RPMI8226 (cell line): ENCODE measurements at places on chromosomes 6 and 20.

DNA sequence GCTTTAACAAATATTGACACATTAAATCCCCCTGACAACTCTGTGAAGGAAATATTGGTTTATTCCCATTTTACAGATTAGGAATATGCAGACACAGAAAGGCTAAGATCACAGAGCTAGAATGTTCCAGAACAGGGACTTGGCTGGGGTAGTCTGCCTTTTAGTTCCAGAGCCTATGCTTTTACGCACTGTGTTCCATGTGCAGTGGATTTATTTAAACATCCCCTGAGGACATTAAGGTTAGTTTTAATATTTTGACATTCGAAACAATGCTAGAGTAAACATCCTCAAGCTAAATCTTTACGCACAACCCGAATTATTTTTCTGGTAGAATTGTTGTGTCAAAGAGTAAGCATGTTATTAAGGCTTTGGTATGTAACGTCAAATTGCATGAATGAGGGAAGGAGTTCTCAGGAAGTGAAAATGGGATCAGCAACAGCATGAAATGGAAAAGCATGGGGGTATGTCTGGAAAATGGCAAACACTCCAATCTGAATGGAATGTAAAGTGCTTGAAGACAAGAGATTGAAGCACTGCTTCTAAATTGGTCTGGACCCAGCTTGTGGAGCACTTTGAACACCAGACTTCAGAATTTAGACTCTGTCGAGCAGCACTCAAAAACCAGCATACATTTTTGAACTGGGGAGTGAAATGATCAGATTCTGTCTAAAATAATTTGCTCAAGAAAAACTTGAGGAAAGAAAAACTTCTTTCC is 429.9 kb downstream of the CD83 start:
- DNase-seq = no peak

DNA sequence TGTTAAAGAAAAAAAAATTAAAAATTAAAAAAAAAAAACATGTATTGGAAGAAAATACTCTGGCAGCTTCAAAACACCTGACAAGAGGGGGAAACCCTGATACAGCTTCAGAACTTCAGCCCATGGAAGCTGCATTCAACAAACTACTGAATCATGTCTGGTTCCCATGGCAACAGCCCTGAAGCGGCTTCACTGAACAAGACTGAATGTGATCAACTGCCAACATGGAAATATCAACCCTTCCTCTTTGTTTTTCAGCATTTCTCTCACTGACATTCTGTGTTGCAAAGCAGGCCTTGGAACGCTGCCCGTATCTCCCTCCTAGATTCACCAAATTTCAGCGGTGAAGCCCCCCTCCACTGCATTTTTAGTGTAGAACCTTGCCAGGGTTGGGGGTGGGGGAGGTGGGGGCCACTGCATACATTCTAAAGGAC is 91.3 kb upstream of the SHLD1 start:
- no peak for DNase-seq

GRCh38 chr6:10511477-10511876 is 9.7 kb upstream of the GCNT2 start:
- no peak for DNase-seq

DNA sequence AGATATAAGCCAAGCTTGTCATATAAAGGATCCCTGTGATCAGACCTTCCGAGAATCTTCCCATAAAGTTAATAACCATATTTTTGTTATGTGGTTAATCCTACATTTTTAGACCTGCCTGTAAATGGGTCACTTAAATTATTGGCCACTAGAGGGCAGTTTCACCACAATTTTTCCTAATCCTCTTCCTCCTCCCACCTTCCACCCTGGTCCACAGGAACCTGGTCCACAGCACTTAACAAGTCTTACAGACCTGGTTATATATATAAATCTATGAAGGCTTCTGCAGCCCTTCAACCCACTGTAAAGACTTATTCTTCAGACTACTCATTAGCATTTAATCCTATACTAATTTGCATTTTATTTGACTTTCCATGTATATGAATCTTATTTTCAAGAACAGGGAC is 28.3 kb downstream of the MRS2 start:
- peak; percentile 51 for DNase-seq

DNA sequence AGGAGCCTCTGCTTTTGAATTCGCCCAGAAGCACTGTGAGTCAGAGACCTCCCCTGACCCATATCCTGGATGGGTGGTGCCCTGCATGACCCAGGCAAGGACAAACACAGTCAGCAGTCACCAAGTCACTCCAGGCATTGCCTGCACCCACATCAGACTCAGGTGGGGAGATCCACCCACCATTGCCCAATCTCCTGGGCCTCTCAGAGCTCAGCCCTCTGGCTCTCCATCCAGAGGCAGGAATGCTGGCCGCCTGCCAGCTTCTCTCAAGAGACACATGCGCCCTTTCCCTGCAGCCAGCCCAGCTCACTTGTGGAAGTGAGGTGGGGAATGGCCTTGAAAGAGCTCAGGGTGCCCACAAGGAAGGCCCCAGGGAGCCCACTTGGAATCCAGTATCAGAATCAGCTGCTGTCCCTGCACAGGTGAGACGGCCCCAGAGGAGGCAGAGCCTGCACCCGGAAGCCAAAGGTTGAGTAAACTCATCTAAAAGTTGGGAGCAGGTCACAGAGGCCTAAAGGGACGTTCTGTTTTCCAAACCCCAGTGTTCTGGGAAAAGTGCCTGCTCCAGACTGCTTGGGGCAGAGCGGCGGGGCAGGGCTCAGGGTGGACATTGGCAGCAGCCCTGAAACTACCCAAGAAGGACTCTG is 129.8 kb downstream of the PREX1 start:
- no peak for DNase-seq

DNA sequence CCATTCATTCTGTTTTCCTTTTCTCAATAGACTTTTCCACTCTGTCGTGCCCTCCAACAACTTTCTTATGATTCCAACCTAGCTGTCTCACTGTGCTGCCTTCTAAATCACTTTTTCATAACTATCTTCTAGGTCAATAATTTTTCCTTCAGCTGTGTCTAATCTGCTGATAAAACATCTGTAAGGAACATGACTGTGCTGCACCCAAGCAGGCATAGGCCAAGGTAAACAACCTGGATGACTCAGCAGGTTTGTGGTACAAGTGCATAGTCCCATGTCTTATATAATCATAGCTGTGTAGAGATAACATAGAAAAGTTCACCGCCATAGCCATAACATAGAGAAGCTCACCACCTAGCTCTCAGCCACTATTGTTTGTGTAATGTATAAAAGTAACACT is 332.3 kb downstream of the PLCB1 start:
- no peak for DNase-seq

GRCh38 chr6:157798851-157799250 is 24.2 kb upstream of the SNX9 start:
- no peak for DNase-seq

- DNase-seq = no peak
Measured at GRCh38 chr20:62840244-62841197, 21.1 kb downstream of the TCFL5 start.

- DNase-seq = no peak
Measured at GRCh38 chr20:62901891-62902290, 24.4 kb downstream of the DIDO1 start.

GRCh38 chr6:116577486-116577885 is 6.2 kb downstream of the RWDD1 start:
- DNase-seq = no peak

DNA sequence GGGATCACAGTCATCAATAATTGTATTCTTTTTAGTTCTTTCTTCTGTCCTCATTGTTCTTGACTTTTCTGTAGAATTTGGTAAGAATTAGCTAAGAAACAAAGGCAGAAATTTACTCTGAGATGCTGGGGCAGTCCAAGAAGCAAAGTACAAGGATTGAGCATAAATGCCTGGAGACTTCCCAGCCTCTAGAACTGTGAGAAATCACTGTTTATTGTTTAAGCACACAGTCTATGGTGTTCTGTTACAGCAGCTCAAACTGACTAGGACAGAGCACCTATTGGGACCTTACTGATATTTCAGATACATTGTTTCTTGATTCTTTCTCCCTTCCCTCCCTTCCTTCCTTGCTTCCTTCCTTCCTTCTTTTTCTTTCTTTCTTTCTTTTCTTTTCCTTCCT is 192.7 kb upstream of the SLC35B3 start:
- DNase-seq = no peak

DNA sequence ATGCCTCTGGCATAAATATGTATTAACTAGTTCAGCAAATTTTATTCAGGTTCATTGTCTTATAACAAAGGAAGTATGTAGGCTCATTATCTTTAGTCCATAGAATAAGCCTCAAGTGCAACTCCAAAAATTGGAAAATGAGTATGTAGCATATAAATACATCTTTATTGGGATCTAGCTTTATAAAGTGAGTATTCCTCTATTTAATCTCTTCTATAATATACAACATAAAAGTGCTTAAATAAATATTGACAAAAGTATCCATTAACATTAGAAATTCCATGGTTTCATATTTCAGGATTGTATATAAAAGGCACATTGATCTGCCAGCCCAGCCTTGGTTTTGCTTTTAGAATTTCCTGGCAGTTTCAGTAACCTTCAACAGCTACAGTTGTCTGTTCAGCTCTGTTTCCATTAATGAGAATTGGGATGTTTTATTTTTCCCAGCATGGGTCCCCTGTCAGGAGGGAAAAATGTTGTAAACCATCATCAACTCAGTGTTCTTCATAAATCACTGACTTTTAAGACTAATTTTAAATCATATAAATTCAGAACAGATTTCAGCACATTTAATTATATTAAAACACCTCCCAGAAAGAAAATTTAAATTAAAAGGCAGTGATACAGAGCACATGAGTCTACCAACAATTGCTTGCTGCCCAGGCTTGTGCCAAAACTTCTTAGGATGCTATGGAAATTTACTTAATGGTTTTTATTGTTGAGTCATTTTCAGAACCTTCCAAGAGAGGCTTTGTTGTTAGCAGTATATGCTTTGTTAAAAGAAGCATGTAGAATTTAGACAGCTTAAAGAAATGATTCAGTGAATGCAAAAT is 119.7 kb downstream of the ADGRG6 start:
- DNase-seq = no peak

DNA sequence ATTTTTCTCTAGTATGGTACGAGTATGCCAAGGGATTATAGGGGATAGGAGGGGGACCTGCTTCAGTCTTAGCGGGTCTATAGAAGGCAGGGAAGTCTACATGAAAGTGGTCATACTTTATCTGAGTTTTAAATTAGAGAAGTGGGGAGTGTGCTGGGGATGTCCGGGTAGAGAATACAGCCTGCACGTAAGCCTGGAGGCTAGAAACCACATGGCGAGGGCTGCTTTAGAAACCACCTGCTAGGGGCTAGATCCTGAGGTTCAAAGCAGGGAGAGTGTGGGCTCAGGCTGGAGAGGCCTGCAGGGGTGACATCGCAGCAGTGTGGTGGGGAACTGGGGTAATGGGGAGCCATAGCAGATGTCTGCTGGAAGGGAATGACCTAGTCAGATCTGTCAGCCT is 85.2 kb downstream of the VEGFA start:
- DNase-seq = no peak

- no peak for DNase-seq
Measured at GRCh38 chr20:10962937-10963336, 289.1 kb upstream of the JAG1 start.
